ENCODE measurements at places on chromosomes 2 and 18.

DNA sequence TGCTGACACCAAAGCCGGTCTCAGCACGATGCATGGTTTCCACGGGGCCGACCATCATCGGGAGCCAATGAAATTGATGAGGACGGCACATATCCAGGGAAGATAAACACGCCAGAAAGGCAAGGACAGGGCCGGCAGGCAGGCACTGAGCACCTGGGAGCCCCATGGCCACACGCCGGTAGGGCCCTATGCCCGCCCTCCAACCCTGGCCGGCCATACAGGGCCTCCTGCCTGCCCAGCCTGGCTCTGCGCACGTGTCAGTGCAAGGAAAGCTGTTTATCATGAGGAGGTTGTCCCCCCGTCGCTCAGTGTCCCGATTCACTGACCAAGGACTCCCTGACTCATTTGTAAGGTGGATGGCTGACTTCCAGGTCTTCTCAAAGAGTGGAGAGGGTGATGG, 237.5 kb downstream of the GLI2 start:
- no peak for DNase-seq

DNA sequence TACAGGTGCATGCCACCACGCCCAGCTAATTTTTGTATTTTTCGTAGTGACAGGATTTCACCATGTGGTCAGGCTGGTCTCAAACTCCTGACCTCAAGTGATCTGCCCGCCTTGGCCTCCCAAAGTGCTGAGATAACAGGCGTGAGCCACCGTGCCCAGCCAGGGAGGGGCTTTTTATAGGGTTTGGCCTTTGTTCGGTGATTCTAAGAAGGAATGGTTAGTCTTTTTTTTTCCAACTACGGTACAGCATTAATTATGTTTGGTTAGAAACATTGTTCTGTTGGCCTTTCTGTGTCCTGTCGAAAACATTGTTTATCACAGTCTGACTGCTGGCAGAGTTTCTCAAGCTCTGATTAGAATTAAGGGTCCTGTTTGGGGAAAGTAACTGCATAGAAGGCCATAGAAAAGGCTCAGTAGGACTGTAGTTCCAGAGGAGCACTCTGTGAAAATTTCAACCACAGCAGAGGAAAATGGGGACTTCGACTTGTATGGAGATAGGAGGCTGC, 19.3 kb upstream of the SMCHD1 start:
- no peak for DNase-seq

- no peak for DNase-seq
Observed at GRCh38 chr2:55087501-55087900, 37.2 kb upstream of the RTN4 start.

GRCh38 chr2:104774631-104775030, 79.3 kb upstream of the POU3F3 start:
- DNase-seq: no peak

DNA sequence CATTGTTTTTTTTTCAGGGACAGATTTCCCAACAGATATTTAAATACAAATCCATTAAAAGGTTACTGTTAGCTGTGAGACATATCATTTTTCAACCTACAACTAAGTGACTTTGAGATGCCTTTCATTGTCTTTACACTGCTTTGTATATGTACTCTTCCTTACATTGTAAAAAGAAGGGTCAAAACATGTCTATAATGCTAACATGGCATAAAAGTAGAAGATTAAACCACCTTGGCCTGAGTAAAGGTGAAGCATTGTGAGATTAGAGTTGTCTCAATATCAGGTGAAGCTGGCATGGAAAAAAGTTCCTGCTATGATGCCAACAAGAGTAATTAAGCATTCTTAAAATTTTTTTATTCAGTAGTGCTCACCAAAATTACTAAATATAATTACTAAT, 1508.5 kb upstream of the NXPH2 start:
- DNase-seq: no peak

Data from esophagus squamous epithelium (tissue), 5 donors.